ENCODE measurements at places on chromosomes 2 and 18. TPM values are rescaled to one million over a fixed set of nuclear protein-coding genes. Genes with fewer than 3 reads are reported as not detected.
A peak's percentile ranks its signal among the peaks of the same experiment; 100 is the strongest.

DNA sequence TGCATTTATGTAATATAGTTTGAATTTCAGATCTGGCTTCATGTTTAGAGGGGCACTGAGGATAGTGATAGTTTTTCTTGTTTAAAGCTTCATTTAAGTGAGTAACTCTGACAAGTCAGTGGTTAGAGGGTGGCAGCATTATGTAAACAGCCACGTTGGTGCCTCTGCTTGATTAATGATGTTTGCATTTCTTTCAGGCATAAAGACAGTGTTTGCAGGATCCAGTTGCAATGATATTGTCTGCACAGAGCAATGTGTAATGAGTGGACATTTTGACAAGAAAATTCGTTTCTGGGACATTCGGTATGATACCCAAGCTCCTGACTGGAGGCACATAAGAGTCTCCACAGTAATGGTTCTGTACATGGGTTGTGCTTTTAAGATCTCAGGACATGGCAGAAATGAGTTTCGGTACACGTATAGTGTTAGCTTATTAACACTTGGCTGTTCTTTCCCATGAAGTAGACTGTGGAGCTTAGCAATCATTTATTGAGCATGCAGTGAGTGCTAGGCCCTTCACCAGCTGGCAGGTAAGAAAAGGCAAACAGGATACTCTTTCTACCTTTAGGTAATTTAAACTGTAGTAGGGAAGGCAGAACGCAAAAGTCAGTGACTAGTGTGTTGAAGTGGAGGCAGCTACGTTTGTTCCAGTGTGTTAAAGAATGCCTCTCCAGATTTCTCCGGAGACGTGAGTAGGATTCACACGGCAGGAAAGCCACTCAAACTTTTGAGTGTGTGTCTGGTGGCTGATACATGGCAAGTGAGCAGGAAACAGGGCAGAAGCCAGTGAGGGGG, 17.4 kb upstream of the SAG start:
- no peak for DNase-seq

- no peak for DNase-seq
Observed at GRCh38 chr18:378079-378478, 110.2 kb upstream of the THOC1 start.

- DNase-seq = peak; percentile 5
Observed at GRCh38 chr2:239644011-239644410, 243.2 kb upstream of the HDAC4 start.

DNA sequence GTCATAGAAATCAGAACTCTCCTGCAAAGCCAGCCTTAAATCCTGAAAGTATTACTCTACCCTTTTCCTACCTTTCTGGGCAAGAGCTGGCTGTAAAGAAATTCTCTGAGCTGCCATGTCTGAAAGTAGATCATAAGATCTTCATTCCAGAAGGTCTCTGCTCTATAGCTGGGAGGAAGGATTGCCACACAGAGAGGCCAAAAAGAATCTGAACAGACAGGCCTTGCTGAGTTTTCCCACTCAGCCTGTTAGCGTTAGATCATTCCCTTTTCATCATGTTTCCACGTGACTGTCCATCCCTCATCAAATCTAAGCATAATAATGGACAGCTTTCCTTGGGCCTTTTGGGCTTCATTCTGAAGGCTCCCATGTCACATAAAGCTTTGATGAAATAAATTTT, 43.2 kb upstream of the FHL2 start:
- DNase-seq = no peak

TMEM150A gene
- 18.9 TPM for total RNA-seq

GRCh38 chr18:47323158-47323557, 71.7 kb upstream of the SKOR2 start:
- DNase-seq = peak; percentile 3

DNA sequence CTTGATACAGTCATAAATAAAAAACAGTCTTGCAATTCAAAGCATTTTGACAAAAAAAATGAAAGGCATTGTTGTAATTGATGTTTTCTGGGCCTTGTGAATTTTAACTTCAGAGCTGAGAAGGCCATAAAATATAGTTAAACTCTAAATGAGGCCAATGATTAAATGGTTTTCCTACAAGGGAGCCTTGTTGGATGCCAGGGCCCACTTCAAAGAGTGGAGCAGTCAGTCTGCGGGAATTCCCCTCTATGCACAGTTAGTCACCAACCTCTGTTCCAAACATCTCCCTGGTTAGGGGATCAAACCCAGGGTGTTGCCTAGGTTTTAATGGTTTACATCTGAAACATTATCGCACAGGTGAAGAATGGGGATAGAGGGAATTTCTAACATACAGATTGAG, 143.4 kb downstream of the NCKAP5 start:
- DNase-seq = no peak

DNA sequence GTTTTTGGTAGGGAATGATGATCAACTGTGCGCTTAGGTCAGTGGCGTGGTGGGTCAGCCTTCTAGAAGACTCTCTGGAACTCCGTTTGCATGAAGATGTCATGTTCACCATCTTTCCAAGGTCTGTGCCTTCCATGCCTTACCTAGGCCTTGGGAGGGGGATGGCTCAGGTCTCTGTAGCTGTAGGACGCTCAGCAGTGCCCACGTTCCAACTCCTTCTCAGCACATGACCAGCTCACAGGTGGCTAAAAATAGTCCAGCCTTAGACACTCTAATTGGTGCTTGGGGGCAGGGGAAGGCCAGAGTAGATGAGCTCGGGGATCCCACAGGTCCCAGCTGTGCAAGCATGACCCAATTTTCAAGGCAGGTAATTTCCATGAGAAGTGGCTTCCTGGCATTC, 42.3 kb upstream of the TEX51 start:
- no peak for DNase-seq

- no peak for DNase-seq
Observed at GRCh38 chr2:120208381-120209353, 14.5 kb downstream of the TMEM185B start.

MAP2 gene
- 0.23 TPM for total RNA-seq

GRCh38 chr2:158458617-158458920, 1.8 kb downstream of the PKP4 start:
- DNase-seq = peak; percentile 10

GRCh38 chr2:173990245-173990644, 25.1 kb upstream of the SP3 start:
- no peak for DNase-seq
